NCI-H1417 treated with DMSO at 0.1 percent for 48 hours (cell line): ENCODE measurements at places on chromosomes 5 and 9.

DNA sequence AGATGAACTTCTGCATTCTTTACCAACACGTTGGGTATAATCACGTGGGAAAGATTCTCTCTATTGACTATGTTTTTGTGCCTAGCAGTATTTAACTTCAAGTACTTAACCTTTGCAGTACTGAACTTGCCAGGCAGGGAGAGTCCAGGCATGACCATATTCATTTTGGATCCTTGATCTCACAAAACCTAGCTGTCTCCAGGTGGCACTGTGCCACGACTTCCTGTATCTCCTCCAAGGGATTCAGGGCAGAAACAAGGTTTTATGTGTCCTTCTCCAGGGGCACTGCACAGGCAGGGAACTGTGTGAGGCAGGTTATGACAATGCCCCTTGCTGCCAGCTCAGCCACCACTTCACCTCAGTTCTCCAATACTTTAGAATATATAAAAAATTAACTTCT, 11.7 kb upstream of the IFNA5 start:
- no peak for DNase-seq

GRCh38 chr5:32961059-32961415, 249.9 kb downstream of the NPR3 start:
- DNase-seq = no peak

DNA sequence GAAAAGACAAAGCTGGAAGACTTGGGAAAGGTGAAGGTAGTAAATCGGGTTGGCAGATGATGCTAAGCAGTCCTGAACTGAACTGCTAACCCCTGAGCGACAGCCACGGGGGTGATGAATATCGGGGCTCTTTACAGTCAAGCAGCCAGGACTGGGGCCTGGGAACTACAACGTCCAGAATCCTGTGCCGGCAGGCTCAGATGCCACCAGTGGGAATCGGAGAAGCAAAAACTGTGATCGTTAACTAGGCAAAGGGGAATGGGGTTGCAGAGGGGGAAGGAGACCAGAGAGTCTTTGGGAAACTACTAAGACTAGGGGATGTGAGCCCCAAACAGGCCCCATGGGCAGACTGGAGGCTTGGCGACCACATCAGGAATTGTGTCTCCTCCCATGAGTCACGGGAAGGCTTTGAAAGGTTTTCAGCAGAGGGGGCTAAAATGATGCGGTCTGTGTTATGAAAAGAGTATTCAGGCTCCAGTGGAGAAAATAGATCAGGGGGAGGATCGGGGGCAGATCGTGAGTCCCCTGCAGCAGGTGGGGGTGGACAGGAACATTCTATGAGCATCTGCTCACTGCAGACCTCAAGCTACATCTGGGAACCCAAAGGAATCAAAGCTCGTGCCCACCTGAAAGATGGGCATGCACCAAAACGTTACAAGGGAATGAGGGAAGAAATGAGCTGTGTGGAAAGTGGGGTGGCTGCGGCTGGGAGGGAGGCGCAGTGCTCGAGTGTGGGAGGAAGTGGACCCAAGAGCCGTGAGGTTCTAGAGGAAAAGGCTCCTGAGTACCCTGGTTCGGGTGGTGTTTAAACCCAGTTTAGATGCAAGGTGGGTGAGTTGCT, 53.8 kb downstream of the HRH2 start:
- DNase-seq = no peak

DNA sequence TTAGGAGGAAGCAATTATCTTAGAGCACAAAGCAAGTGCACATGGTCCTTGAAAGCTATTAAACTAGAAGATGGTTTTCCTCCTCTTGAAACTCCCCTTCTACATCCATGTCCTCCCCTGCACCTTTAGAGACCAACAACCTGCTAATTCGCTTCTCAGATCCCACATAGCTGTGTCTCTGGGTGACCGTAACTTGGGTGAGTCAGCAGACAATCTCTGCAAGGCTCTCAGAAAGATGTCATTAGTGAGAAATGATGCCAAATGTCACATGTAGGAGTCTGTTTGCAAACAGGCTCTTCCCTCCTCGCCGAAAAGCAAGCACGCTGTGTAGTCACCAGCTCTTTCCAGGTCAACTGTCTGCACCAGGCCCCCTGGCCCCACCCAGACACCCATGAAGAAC, 291.8 kb downstream of the SLIT3 start:
- no peak for DNase-seq

GRCh38 chr5:433836-434235, 9.1 kb upstream of the EXOC3 start:
- DNase-seq = no peak

DNA sequence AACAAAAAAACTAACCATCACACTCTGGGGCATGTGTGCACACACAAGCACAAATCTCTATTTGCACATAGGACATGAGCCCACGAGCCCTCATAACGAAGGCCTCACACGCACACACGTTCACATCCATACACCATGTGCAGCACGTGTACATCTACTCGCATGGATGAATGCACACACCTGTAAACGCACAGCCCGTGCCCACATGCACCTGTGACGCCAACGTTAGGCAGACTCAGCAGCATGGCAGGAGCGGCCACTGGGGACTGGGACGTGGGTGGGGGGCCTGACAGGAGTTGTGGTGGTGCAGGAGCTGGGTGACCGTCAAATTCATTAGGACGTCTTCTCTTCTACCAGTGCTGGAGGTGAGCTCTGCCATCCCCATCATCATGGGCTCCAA, 3.2 kb downstream of the SLC34A1 start:
- no peak for DNase-seq

GRCh38 chr9:73548201-73548600, 396.5 kb downstream of the ANXA1 start:
- DNase-seq = no peak

- no peak for DNase-seq
These were observed 190.1 kb downstream of the ACTL7B start for GRCh38 chr9:108665521-108666239.

DNA sequence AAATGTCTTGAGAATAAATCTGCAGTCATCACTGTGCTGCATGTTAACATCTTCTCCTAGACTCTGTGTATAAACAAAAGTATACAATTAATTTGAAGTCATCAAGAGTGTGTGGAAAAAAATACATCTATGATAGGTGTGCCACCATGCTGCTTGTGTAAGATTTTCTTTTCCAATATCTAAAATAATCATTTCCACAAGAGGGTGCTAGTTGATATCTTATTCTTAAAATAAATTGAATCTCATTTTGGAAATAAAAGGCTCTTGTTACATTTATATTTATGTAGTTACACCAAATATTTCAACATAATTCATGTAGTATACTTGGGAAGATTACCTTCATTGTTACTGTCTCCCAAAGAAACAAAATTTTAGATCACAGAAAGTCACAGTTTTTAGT, 14.1 kb upstream of the MOCS2 start:
- DNase-seq = no peak

DNA sequence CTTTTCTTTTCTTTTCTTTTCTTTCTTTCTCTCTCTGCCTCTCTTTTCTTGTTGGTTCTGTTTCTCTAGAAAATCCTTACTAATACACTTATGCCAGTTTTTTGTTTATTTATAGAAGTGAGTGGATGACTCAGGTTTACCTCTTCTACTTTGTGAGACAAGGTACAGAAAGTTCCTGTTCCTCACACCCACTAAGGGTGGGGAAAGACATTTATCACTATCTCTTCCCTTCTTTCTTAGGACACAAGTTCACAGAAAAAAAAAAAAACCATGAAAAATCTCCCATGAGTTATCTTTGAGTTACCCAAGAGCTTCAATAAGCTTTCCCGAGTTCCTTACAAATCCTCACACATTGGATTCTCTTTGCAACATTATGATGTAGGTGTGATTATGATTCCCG, 60.9 kb upstream of the CD180 start:
- no peak for DNase-seq

DNA sequence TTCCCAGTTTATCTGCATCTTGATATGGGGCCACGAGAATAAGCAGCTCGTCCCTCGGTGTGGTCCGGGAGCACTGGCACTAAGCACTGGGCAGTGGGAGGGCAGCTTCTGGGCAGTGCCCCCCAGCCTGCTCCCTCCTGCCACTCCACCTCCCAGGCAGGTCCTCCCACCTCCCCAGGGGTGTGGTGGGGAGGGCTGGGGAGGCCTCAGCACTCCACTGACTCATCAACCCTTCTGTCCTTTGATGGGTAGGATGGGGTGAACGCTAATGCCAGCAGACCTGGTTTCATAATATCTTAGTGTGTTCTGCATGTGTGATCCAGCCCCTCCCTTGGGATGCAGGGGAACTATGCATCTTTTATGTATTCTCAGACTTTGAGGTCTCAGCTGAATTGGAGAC, 62.2 kb upstream of the GNE start:
- no peak for DNase-seq

DNA sequence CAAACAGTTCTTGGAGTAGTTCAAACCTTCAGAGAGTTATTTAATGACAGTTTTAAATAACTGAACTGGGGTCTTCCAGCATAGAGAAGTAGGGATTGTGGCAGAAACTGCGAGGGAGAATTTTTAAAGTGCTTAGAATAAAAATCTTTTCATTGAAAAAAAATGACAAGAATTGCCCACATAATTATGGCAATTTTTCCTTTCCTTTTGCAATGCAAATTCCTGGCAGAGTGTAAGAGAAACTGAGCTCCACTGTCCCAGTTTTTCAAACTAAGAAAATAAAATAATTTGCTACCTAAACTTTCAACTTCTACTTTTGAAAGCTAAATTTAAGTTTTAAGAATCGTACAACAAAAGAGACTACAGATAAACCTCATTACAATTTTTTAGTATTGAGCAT, 2.3 kb upstream of the PTGER4 start:
- no peak for DNase-seq

DNA sequence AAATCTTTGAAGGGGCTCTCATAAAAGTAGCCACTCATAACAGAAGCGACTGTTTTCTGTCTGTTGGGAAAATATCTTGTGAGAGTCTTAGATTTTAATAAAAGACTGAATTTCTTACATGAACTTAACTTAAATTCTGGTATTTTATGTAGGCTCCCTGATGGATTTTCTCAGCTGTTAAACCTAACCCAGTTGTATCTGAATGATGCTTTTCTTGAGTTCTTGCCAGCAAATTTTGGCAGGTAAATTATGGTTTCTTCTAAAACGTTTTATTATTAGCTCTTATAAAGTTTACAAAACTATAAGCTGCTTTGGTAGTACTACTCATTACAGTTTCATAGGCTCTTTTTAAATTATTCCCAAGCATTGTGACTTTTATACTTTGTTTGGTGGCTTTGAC, 87.0 kb downstream of the ERBIN start:
- DNase-seq = no peak

DNA sequence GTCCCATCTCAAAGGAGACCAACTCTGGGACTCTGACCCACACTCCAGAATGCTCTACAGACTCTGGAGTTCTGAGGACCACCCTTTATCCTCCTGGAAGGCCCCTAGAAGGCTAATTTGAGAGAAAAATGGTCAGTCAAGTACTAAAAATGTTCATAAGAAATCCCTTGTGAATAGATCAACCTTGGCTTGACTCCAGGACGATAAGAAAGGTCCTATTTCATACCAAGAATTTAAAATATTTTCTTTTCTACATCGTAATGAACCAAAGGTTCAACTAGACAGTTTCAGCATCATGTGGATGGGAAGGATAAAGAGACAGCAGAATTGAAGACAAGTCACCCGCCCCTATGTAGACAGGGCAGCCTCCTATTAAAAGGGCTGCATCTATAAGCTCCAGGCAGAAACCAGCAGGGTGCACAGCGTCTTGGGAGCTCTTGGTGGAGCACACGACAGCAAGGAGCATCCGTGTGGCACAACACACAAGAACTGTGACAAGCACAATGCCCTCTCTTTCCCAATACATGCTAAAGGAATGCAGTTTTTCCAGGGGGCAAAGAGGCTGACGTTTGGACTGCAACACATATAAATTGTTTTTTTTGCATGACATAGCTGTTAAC, 38.3 kb downstream of the RASEF start:
- DNase-seq = no peak

GRCh38 chr9:97919217-97919813, 3.0 kb downstream of the TRMO start:
- DNase-seq = no peak

DNA sequence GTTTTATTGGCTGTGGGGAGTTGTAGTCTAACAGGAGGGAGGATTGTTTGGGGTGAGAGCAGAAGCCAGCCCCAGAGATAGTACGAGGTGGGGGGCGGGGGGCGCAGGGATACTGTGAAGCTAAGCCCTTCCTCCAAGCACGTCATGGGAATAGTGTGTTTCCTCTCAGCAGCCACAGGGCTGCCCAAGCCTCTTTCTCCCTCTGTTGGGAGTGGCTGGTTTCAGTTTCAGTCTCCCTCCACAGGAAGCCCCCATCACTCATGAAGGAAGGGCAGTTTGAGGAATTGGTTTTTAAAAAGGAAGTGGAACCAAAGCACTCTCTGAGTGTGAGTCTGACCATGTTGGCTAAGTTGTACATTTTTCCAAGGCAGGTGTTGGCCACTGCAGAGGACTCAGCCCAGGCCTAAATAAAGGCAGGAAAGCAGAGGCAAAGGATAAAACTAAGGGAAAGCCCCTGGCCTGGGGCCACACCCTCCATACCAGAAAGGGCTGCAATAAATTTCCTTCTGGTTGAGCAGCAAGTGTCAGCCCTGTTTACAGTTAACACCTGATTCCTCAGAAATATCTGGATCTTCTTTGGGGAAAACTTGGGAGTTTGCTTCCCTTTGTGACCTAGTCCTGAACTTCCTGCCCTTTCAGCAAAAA, 3.2 kb downstream of the RAB24 start:
- no peak for DNase-seq

- no peak for DNase-seq
These were observed 329.5 kb downstream of the KIAA0825 start for GRCh38 chr5:94288937-94289336.

DNA sequence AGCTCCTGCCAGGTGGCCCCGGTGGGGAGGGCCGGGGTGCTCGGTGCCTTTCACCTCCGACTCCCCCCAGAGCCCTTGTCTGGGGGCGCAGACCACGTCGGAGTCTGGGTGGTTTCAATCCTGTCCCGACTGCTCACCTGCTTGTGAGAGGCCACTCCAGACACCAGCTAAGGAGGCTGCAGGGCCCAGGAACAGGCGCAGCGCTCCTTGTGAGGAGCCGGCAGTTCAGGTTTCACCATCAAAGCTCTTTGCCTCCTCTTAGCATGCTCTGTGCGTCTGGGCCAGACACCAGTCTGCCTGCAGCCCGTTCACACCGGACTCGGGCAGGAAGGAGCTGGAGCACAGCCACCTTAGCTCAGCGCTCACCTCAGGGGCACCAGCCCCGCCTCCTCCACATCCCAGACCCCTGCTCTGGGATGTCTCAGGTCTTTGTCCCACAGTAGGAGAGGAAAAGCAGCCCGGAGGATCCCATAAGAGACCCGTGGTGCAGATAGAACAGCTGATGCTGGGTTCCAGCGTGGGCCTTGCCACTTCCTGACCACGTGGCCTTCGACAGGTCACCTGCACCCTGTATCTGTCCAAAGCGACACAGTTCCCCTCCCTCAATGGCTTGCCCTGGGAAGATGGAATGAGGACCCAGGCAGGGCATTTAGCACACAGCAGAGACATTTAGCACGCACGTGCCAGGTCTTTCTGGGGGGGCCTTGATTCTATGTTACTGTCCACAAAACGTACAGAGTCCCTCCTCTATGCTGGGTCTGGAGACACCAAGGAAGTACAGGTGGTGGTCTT, 106.2 kb upstream of the LMX1B start:
- no peak for DNase-seq

DNA sequence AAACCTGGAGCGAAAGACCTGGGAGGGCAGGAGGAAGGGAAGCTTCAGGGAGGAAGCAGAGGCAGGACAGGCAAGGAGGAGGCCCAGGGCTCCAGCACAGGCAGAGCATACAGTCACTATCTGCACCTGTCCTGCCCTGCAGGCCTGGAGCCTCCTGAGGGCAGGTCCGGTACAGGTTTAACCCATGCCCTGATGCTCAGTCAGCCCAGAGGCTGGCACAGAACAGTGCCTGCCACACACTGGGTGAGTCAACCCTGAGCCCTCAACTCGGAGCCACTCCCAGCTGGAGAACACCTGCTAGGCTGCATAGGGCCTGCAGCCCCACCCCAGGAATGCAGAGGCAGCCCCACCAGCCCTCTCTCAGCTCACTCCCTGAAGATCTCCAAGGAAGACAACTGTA, 161.5 kb upstream of the PHYKPL start:
- DNase-seq = no peak
